ENCODE measurements at places on chromosomes 13 and 19.

- DNase-seq = no peak
Measured at GRCh38 chr13:34179481-34179880, 361.5 kb downstream of the RFC3 start.

- no peak for DNase-seq
Measured at GRCh38 chr13:98345107-98345935, 168.3 kb upstream of the RNF113B start.

GRCh38 chr13:33169273-33169980 lies 116.1 kb downstream of the STARD13 start:
- no peak for DNase-seq

- DNase-seq = no peak
Measured at GRCh38 chr19:38851622-38852230, 1.9 kb upstream of the HNRNPL start.

DNA sequence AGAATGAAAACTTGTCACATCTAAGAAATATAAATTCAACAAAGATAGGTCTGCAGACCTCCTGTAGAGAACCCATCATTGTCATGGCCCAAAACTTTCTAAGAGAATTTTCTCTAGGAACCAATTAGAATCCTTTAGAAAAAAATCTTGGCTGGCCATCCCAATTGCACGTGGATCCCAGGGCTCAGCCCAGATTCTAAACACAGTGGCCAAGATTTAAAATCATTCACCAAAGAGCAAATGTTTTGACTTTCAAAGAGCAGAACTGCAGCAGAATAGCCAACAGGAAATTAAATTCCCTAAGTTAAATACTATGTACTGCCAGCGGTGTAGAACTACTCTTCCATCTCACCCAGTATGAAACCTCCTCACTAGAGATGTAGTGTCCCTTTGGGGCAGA lies 21.3 kb downstream of the IPO5 start:
- no peak for DNase-seq

GRCh38 chr19:40872209-40872608 lies 9.8 kb downstream of the CYP2A7 start:
- no peak for DNase-seq

- DNase-seq = no peak
Measured at GRCh38 chr13:84951128-84951527, 848.1 kb downstream of the SLITRK6 start.

DNA sequence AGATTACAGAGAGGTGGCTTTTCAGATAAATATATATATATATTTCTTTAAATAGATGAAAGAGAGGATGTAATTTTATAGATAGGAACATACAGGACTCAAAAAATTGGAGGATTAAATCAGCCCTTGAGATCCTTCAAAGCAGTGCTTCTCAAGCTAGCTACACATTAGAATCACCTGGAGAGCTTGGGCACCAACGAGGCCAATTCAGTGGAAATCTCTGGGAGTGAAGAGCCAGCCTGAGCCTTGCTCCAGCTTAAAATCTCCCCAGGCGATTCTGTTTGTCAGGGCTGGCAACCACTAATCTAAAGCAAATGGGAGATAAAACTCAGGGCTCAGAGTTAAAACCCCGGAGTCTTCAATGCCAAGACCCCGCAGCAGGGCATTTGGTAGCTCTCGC lies 15.0 kb upstream of the CLN5 start:
- DNase-seq = no peak

- DNase-seq = no peak
Measured at GRCh38 chr13:28584873-28585381, 74.0 kb upstream of the POMP start.

- no peak for DNase-seq
Measured at GRCh38 chr19:8261881-8262280, 46.3 kb downstream of the CD320 start.

DNA sequence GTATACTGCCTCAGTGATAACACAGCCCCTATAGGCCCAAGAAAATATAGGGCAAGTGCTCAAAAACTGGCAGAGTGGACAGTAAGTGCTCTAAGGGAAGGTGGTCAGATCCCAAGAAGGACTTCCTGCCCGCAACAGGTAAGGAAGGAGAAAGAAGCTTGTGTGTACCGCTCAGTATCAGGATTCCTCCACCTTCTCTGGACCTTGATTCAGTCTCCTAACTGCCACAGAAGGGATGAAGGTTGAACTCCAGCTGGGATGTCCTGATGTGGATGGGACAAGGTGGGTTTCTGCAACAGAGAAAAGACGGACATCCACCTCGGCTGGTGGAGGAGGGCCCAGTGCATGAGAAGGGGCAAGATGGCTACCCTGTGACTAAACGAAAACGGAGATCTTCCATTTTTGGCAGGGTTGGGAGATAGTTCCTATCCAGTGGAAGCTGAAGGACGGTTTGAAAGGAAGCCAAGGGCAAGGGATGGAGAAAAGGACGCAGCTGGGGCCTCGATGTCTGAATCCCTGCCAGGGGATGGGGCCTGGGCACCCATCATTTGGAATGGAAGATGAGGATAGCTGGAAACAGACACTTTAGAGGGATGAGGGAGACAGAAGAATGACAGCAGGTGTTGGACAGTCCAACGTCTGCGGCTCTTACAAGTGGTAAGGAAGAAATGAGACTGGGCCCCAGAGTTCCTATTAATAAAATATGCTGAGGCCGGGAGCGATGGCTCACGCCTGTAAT lies 1.3 kb upstream of the ATF5 start:
- DNase-seq = no peak

GRCh38 chr13:114024603-114025404 lies 50.9 kb upstream of the C13orf46 start:
- no peak for DNase-seq

DNA sequence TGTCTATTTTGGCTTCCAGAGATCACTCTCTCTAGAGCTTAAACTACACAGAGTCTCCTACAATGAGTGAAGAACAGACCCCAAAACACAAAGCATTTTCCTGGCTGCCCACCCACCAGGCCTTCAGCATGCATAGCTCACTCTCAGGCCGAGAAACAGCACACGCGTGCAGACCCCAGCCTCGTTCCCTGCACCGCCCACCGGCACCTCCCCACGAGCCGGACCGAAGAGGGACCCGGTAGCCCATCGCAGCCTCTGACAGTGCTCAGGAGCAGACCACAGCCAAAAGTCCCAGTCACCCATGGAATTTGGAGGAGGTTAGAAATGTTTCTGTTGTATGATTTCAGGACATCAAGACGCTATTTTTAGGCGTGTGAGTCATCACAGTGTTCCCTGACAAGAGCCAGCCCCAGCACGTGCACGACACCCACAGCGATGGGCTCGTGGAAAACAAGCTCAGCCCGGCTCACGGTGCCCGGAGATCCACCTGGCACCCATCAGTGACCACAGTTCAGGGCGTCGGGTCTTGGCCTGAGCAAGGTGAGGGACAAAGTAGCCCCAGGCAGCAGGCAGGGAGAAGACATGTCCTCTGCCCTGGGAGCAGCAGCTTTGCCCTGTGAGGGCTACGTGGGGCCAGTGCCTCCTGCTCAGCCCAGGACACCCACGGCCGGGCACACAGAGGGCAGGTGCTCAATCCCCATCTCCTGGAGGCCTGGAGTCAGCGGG lies 50.1 kb upstream of the SPACA7 start:
- no peak for DNase-seq

GRCh38 chr13:48682436-48682835 lies 28.7 kb downstream of the CYSLTR2 start:
- no peak for DNase-seq

- no peak for DNase-seq
Measured at GRCh38 chr19:52066258-52066863, 17.7 kb upstream of the ZNF432 start.

GRCh38 chr13:52036037-52036436 lies 11.5 kb downstream of the UTP14C start:
- DNase-seq = no peak

DNA sequence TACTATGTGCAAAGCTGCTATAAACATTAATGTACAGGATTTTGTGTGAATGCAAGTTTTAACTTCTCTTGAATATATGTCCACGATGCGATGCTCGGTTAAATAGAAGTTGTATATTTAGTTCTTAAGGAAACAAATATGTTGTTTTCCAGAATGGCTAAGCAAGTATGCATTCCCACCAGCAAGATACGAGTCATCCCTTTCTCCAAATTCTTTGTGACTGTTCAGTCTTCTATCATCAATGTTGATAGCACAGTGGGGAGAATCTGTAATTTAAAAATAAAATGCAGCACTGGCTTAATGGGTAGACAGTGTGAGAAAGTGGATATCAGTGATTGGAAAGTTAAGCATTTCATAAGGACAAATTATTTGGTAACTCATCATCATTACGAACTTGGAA lies 1340.8 kb downstream of the PCDH9 start:
- no peak for DNase-seq

DNA sequence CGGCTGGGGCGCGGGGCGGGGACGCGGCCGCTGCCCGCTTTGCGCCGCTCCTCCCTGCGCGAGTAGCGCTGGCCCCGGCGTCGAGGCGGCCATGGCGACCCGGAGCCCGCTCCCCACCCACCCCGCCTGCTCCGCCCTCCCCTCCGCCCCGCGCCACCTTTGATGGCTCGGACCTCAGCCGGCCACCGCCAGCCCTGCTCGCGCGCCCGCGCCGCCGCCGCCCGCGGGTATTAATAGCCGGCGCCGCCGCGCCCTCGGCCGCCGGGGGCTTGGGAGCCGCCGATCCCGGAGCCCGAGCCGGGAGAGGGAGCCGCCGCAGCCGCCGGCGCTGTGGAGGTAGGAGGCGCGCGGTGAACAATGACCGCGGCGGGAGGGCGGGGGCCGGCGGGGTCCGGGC lies 261 bp downstream of the FARP1 start:
- DNase-seq = no peak

GRCh38 chr19:46630586-46631205 lies 5.3 kb downstream of the GNG8 start:
- DNase-seq = no peak

DNA sequence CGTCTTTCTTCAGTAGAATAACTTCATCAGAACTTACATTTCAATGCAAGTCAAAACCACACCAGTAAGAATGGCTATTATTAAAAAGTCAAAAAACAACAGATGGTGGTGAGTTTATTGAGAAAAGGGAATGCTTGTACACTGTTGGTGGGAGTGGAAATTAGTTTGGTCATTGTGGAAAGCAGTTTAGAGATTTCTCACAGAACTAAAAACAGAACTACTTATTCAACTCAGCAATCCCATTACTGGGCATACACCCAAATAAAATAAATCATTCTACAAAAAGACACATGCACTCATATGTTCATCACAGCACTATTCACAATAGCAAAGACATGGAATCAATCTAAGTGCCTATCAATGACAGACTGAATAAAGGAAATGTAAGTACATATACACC lies 231.2 kb downstream of the NHLRC3 start:
- no peak for DNase-seq

DNA sequence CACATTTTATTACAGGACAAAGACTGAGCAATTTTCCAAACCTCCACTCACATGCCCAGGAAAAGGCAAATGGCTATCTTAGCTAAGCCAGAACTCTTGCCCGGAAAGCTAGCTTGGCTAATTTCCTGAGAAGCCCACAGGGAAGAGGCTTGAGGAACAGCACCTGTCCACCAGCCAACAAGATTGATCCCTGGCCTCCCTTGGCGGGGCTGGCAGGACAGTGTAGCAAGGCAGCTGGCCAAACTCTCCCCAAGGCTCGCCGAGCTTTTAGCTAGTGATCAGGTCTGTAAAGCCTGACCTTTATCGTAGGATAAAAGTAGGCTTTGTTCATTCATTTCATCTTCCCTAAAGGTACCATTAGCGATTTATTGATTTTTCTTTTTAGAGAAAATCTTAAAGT lies 101.4 kb downstream of the UQCRFS1 start:
- no peak for DNase-seq

DNA sequence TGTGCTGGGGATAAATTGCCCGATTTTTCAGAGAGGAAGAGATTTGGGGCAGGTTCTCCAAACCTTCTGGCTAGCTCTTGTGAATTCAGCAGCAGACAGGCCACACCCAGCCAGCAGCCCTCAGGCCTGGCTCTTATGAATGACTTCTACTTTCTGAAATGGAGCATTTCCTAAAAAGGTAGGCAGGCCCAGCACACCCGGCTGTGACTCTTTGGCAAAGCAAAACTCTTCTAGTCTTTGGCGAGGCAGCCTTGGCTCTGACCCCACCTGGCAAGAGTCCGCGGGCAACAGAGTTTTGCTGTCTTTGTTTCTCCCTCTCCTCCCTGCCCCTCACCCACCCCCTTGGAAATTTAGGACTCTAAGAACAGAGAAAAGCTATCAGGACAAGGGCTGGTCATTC lies 221.2 kb downstream of the ZNF536 start:
- DNase-seq = no peak

DNA sequence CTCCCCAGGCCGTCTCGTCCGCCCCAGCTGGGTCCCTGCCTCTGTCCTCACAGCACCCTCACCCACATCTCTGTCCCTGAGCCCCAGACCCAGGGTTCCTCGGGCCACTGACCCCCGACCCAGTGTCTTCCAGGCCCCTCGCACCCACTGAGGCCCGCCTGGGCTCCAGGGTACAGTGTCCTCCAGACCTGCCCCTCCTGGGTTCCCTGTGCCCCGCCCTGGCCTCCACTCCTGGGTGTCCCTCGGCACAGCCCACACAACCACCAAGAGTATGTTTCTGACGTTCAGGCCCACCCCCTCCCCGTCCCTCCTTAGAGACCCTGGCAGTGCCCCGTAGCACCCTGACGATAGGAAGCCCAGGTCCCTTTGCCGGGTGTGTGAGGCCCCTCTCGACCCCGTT lies 22.6 kb upstream of the NCCRP1 start:
- no peak for DNase-seq

- no peak for DNase-seq
Measured at GRCh38 chr13:26071691-26072090, 19.9 kb upstream of the SHISA2 start.

DNA sequence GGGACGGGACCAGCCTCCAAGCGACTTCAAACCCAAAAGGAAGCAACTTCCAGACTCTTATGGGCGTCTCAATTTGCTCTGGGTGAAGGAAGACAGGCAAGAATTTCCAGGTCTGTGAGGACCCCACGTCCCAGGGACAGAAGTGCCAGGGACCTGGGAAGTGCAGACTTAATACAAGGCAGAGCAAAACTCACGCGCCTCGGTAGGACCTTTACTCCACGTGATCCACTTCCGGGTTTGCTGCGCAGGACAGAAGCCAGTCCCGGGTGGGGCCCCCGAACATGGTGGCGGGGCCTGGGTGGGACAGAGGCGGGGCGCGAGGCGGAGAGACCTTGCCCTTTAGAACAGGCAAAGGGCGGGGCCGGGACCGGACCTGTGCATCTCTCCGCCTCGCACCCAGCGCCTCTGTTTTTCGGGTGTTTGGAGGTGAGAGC lies 9.3 kb downstream of the ZNF611 start:
- no peak for DNase-seq

All from NCI-H2081 treated with DMSO at 0.1 percent for 48 hours (cell line).